ENCODE measurements at places on chromosomes 6 and 20.

DNA sequence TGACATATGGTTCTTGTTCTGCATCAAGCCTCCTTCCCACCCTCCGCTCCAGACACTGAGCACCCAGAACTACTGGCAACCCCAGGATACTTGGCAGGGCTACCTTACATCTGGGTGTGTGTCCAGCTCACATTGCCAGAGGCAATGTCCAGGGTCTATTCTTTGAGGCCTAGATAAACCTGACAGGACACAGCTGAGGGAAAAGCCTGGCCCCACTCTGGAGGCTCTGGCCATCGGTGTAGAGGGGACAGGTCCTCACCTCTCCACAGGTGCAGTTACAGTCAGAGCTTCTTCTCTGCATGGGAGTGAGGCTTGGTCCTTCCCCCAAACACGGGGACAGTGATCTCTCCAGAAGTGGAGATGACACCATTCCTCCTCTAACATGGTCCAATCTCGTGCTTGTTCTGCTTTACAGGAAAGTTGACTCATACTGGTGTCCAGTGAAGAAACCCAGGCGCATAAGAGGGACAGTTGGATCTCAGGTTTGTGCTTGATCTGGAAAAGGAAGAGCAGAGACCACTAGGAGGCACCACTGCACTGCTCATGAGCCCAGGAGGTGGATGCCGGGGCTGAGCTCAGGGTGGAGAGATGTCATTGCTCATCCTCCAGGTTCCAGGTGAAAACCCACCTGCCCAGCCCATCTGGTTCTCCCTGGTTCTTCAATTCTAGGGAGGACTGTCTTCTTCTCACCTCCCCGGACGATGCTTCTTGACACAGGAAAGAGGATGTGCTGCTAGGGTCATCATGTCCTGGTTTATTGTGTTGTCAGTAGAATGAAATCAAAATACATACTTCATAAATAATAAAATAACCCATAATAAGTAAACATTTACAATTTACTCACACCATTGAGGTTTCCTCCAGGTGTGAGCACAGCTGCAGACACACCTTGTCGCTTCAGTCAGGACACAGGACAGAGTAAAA, 14.7 kb downstream of the HLA-F start:
- no peak for DNase-seq

DNA sequence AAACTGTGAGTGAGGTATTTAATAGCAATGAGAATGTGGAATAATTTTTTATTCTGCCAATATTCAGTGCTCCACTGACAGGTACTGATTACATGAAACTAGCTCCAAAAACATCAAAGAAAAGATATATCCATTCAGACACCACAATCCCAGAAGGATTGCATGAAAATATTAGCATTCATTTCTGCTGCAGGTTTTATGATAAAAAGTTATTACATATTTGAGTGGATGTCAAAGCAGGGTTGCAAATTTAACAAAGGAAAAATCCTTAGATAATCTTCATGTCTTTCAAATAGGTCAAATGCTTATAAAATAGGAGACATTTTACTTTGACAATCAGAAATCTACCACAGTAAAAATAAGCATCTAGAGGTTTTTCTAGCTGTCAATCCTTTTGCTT, 13.3 kb downstream of the MCHR2 start:
- DNase-seq: no peak

- no peak for DNase-seq
Measured at GRCh38 chr6:13488015-13488895, 855 bp upstream of the GFOD1 start.

DNA sequence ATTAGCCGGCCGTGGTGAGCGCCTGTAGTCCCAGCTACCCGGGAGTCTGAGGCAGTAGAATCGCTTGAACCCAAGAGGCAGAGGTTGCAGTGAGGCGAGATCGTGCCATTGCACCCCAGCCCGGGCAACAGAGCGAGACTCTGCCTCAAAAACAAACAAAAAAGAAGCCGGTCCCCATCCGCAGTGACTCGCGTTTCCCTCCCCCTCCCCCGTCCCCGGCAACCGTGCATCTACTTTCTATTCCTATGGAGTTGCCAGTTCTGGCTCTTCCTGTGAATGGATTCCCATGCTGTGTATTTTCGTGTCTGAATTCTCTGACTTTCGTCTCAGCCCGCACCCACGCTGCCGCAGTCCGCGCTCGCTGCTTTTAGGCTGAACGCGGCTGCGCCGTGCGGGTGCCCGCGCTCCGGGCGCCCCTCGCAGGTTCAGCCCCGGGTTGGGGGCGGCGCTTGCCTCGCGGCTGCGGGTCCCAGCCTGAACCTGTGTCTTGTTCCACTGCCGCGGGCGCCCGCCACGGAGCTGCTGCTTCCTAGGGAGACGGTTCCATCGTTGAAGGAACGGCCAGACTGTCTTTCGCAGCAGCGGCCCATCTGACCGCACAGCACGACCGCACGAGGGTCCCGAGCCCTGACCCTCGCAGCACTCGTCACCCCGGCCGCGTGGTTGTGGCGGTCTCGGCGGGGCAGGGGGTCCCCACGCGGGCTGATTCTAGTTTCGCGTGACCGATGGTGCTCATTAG, 1.1 kb upstream of the MRGBP start:
- peak; percentile 68 for DNase-seq

GRCh38 chr20:17646209-17646960, 35.7 kb downstream of the RRBP1 start:
- no peak for DNase-seq

DNA sequence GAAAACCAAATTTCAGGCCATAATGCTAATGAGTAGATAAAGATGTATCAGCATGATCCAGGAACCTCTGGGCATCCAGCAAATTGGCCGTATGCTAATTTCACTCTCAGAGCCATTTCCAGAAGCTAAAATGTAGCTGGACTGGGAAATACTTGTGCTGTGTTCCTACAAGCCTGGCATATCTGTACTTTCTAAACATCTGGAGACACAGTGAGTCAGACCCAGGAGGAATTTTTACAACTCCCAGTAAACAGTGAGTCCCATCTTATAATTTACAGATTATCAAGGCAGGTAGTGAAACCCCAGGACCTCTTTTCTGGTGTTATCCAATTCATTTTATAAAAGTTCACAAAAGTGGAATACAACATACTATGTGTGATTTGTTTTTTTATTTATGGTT, 683.0 kb upstream of the ADGRB3 start:
- no peak for DNase-seq

DNA sequence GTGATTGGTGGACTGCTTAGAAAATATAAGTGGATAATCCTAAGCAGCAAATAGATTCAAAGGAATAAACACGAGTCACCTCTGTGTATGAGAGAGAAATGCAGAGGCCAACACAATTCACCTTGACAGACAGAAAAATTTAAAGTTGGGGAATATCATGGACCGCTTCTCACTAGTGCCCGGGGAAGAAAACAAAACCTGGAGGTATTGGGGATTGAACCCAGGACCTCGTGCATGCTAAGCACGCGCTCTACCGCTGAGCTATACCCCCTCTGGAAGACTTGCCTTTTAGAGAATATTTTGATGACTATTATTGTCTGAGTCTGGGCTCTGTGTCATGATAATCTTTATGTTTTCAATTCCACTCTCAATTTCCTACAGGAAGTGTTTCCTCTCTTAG, 111.9 kb downstream of the TRIM27 start:
- no peak for DNase-seq

GRCh38 chr6:135826236-135826804, 25.2 kb upstream of the PDE7B start:
- no peak for DNase-seq

GRCh38 chr6:56727097-56727850, 84.6 kb upstream of the DST start:
- no peak for DNase-seq

GRCh38 chr6:113068570-113068969, 721.4 kb downstream of the RFPL4B start:
- no peak for DNase-seq

- DNase-seq: no peak
Measured at GRCh38 chr6:24131751-24132150, 5.7 kb downstream of the NRSN1 start.

DNA sequence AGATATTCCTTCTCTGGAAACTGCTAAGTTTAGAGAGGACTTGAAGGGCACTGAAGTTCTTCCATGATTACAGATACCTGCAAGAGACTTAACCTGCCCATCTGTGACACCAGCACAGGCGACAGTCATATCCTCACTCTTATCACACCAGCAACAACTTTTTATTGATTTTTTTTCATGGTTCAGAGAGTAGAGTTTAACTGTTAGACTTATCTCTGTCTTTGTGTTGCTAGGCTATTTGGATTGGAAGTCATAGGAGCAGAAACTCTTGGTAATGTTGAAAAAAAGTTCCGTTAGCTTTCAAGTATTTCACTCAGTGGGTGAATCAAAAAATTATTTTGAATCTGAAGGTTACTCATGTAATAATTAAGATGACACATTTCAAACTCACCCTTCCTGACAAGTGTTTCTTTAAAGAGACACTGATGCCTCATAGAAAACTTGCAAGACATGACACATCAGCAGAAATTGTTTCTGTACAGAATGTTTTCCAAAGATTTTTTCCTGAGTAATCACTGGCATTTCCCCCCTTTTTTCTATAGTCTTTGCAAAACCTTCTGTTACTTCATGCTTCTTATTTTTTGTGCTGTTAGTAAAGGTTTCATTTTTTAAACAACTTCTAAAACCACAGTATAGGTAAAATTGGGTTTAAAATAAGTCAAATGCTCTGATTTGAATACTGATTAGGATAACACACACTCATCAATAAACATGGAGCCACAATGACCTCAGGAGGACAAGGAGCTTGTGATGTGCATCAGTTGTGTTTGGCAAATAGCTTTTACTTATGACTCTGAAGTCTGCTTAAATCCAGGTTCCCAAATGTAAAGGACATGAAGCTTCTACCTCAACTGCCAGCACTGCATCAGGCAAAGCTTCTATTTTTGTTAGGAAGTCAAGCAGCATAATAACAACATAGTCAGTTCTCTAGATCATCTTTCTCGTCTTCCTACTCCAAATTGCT, 252.9 kb upstream of the MAN1A1 start:
- no peak for DNase-seq

DNA sequence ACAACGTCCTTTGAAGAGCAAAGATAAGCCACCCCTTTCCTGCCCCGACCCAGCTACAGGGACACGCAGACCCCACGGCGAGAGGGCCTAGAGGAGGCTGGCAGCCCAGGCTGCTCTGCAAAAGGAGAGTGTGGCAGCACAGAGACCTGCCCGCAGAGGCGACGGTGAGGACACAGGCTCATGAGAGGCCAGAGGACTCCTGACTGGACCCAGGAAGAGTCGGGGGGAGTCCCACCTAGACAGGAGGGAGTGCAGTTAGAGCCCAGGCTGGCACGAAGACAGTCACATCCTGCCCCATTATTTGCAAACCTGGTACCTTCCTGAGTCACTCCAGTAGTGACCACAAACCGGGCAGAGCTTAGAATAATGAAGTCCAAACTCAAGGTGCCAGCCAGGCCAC, 227.7 kb upstream of the CDH4 start:
- no peak for DNase-seq

DNA sequence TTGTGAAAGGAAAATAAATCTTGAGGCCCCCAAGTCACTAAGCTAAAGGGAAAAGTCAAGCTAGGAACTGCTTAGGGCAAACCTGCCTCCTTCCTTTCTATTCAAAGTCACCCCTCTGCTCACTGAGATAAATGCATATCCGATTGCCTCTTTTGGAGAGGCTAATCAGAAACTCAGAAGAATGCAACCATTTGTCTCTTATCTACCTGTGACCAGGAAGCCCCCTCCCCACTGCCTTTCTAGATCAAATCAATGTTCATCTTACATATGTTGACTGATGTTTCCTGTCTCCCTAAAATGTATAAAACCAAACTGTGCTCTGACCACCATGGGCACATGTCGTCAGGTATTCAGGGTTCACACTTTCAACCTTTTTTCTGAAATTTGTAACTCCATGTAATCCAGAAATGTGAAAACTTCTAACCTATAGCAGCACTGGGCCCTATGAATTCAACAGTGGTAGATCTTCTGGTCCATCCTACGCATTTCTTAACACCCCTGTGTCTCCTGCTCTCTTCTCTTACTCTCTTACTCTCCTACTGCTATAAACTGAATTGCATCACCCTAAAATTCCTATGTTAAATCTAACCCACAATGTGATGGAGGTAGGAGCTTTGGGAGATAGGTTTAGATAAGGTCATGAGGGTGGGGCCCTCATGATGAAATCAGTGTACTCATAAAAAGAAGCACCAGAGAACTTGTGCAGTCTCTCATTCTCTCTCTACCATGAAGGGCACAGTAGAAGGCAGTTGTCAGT, 89.3 kb downstream of the EPB41L2 start:
- no peak for DNase-seq

GRCh38 chr6:44356487-44356886, 14.0 kb downstream of the SPATS1 start:
- no peak for DNase-seq

DNA sequence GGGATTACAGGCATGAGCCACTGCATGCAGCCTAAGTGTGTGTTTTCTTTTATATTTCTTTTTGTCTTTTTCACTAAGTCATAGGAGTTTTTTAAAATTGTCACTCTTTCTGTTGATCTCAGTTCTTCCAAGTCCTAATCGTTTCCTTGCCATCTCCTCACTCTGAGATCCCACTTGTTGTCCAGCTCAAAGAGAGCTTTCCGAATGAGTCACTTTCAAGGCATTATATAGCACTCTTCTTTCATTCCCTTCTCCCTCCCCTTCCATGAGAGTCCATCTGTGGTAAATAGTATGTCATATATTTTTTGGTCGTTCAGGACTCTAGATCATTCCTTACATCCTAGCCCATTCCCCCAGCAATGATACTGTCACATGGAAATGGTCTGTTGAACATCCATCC, 4.3 kb downstream of the VAPB start:
- DNase-seq: no peak

DNA sequence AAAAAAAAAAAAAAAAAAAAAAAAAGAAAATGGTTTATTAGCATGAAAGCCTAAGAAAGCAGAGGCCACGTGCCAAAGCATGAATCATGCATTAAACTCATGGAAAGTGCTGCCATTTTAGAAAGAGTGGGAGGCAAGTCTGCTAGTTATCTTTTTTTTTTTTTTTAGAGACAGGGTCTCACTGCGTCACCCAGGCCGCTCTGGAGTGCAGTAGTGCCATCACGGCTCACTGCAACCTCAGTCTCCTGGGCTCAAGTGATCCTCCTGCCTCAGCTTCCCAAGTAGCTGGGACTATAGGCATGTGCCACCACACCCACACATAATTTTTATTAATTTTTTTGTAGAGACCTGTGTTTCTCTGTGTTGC, 5.2 kb downstream of the VWA7 start:
- no peak for DNase-seq

DNA sequence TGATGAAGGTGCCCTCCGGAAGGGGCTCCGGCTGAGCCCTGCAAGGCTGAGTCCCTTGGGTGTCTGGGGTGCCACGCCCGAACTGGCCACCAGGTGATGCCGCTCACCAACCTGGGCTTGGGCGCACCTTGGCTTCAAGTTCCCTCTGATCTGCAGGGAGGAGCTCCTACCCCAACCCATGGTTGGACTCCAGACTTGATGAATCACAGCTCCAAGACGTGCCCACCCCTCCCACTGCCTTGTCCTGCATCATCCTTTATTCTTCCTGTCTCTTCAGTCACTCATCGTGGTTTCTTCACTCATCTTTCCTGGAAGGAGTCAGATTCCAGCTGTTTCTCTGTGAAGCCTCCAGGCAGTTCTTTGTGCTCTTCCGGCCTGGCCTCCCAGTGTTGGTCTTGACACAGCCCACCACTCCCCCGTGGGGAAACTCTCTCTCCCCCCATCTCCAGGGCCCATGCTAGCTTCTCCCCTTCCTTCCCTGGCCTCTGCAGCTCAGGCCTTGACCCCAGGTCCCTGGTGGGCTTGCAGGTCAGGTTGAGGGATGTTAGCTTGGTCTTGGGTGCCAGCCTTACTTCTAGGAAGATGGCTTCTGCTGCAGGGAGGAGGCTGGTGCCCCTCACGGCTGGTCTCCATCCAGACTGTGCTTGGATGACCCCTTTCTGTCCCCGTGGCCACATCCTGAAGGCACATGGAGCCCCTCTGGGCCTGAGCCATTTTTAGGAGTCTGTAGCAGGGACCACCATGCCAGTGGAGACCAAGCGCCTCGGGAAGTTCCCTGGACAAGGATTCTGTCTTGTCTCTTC, 2.6 kb upstream of the ZBP1 start:
- DNase-seq: no peak

Data from activated naive CD4-positive, alpha-beta T cell (primary cell).